ENCODE measurements at places on chromosomes 6 and 20.

GRCh38 chr6:130466748-130467061 is 100.9 kb downstream of the TMEM200A start:
- no peak overlapping the region for H3K4me3 ChIP-seq
- H3K27ac ChIP-seq = no peak overlapping the region
- no peaks in the 10 kb centered on the region for H3K27me3 ChIP-seq
- no peaks in the 10 kb centered on the region for H3K4me1 ChIP-seq

- H3K27me3 ChIP-seq = no peaks in the 10 kb centered on the region
- H3K27ac ChIP-seq = peak overlapping the region; percentile 26
Measured at GRCh38 chr6:71509191-71510005, 220.8 kb downstream of the OGFRL1 start.

GRCh38 chr6:118952683-118953082 is 17.7 kb upstream of the MCM9 start:
- no peak overlapping the region for H3K27ac ChIP-seq
- DNase-seq = no peak
- no peaks in the 10 kb centered on the region for H3K4me1 ChIP-seq
- no peak overlapping the region for H3K4me3 ChIP-seq
- H3K36me3 ChIP-seq = no peaks in the 10 kb centered on the region
- no peaks in the 10 kb centered on the region for H3K27me3 ChIP-seq

DNA sequence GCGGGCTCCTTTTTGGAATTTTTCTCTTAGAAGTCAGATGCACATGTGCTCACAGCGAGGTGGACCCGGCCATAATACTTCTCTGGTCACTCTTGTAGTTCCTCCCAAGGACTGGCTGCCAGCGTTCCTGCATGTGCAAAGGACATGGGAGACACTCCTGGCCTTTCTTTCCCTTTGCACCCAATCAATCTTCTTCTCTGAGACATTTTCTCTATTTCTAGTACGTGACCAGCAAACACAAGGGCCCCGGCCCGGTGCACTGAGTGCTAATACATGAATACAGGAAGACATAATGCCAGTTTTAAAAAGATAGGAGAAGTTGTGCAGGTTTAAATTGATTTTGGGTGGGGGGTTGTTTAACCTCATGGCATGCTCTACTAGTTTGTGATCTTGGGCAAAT is 233.6 kb downstream of the SMOC2 start:
- no peaks in the 10 kb centered on the region for H3K4me1 ChIP-seq
- H3K36me3 ChIP-seq = no peaks in the 10 kb centered on the region
- no peak overlapping the region for H3K4me3 ChIP-seq
- DNase-seq = no peak
- H3K27ac ChIP-seq = no peak overlapping the region
- no peaks in the 10 kb centered on the region for H3K27me3 ChIP-seq

DNA sequence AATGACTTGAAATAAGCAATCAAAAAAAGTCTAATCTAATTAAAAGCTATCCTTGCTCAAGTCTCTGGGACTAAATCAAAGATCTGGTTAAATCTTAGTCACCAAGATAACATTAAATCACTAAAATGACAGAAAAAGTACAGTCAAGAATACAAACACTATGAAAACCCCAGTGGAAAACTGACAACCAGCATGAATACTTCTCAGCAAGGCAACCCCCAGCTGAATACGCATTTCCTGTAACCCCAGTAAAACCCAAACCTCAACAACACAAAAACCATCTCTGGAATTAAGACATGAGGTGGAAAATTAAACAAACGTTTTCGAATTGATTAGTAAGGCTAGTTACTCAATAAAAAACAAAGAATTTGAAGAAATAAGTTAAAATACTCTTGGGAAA is 23.7 kb upstream of the ZC3H12D start:
- H3K4me1 ChIP-seq = no peaks in the 10 kb centered on the region
- DNase-seq = no peak
- H3K27me3 ChIP-seq = no peaks in the 10 kb centered on the region
- H3K27ac ChIP-seq = no peak overlapping the region
- H3K36me3 ChIP-seq = peaks cover 29% of the 10 kb centered on the region

DNA sequence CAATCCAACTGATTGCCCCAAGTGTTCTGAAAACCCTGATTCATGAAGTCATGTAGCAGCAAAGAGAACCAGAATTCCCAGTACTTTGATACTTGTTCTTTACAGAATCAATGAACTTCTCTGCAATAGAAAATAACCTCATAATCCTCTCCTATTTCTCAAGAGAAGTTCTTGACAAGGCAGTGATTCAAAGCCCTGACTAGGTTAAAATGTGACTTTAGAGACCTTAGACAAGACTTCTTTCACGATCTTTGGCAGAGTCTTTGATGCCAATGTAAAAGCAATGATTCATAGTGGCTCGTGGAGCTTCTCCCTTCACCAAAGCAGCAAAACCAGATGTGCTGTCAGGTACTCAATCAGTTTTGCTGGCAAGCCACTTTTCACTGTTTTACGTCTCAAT is 95.2 kb downstream of the CDK19 start:
- H3K27me3 ChIP-seq = no peaks in the 10 kb centered on the region
- DNase-seq = no peak
- H3K4me1 ChIP-seq = no peaks in the 10 kb centered on the region
- H3K27ac ChIP-seq = no peak overlapping the region
- no peak overlapping the region for H3K4me3 ChIP-seq

DNA sequence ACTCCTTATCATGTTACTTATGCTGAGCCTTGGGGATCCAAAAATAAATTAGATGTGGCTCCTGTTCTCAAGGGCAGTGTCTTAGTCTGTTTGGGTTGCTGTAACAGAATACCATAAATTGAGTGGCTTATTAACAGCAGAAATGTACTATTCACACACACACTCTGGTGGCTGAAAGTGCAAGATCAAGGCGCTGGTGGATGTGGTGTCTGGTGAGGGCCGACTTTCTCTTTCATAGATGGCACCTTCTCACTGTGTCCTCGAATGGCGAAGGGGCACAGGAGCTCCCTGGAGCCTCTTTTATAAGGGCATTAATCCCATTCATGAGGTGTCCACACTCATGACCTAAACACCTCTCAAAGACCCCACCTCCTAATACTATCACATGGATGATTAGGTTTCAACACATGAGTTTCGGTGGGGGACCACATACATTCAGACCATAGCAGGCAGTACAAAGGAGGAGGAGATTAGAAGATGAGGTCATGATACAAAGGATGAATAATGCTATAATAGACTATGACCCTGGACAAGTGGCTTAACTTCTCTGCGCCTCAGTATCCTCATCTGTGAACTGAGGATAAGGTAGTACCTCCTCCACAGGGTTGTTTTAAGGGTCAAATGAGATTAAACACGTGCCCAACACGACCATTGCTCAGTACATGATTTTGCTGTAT is 34.1 kb downstream of the RPP40 start:
- no peaks in the 10 kb centered on the region for H3K27me3 ChIP-seq
- H3K4me1 ChIP-seq = peaks cover 19% of the 10 kb centered on the region
- DNase-seq = no peak
- H3K27ac ChIP-seq = no peak overlapping the region

- no peaks in the 10 kb centered on the region for H3K4me1 ChIP-seq
- H3K4me3 ChIP-seq = no peak overlapping the region
- H3K27me3 ChIP-seq = no peaks in the 10 kb centered on the region
- H3K27ac ChIP-seq = no peak overlapping the region
- DNase-seq = no peak
- H3K36me3 ChIP-seq = no peaks in the 10 kb centered on the region
Measured at GRCh38 chr6:132592855-132593254, 3.3 kb upstream of the TAAR5 start.

- H3K4me1 ChIP-seq = no peaks in the 10 kb centered on the region
- no peaks in the 10 kb centered on the region for H3K27me3 ChIP-seq
- H3K36me3 ChIP-seq = no peaks in the 10 kb centered on the region
- DNase-seq = no peak
Measured at GRCh38 chr6:113365191-113365590, 492.0 kb upstream of the MARCKS start.

DNA sequence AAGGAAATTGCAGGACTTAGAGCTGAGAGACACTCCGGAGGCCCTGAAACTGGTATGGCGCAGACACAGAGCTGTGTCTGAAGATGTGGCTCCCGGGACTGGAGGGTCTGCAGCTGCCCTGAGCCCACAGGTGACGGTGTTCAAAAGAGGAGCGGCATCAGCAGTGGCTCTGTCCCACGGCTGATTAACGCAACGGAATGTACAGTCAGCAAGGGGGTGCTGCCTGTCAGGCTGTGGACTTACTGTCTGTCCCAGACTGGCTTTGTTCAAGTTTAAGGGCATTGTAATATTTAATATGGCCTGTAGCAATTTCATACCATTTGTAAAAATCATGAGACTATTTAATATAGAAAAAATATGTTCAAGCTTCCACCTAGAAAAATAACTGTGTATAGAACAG is 228.0 kb upstream of the TAB2 start:
- no peak overlapping the region for H3K27ac ChIP-seq
- no peaks in the 10 kb centered on the region for H3K4me1 ChIP-seq
- no peak for DNase-seq
- H3K27me3 ChIP-seq = peaks cover 9% of the 10 kb centered on the region
- H3K4me3 ChIP-seq = no peak overlapping the region
- H3K36me3 ChIP-seq = no peaks in the 10 kb centered on the region

GRCh38 chr20:34987288-34988190 is 31.9 kb downstream of the MYH7B start:
- H3K4me1 ChIP-seq = peaks cover 6% of the 10 kb centered on the region
- no peak overlapping the region for H3K4me3 ChIP-seq
- no peaks in the 10 kb centered on the region for H3K36me3 ChIP-seq

GRCh38 chr20:38617011-38617829 is 15.6 kb downstream of the ARHGAP40 start:
- H3K4me1 ChIP-seq = no peaks in the 10 kb centered on the region
- H3K27me3 ChIP-seq = peaks cover 42% of the 10 kb centered on the region
- H3K27ac ChIP-seq = no peak overlapping the region
- DNase-seq = no peak

- no peaks in the 10 kb centered on the region for H3K4me1 ChIP-seq
- H3K4me3 ChIP-seq = no peak overlapping the region
- no peak overlapping the region for H3K27ac ChIP-seq
- H3K27me3 ChIP-seq = no peaks in the 10 kb centered on the region
- no peaks in the 10 kb centered on the region for H3K36me3 ChIP-seq
- DNase-seq = no peak
Measured at GRCh38 chr6:119647309-119647708, 297.7 kb upstream of the MAN1A1 start.

DNA sequence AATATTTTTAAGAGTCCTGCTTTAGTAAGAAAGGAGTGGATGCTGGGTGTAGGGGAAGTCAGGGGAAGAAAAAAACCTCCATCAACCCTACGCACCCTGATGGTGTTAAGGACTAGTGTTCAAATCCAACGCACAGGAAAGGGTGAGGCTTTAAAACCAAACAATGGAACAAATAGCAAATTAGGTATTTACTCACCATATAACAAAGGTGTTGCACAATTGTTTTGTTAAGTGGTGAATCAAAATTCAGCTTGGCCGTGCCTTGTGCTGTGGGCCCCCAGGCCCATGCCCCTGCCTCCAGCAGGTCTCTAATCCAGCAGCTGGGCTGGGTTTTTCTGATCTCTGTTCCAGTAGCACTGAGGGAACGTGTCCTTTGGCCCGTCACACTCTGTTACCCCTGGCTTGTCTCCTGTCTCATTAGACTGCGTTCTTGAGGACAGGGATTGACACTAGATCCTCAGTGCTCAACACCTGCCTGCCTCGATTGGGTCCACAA is 11.8 kb downstream of the FAM83D start:
- DNase-seq = no peak
- no peaks in the 10 kb centered on the region for H3K4me1 ChIP-seq
- no peaks in the 10 kb centered on the region for H3K36me3 ChIP-seq
- H3K27ac ChIP-seq = no peak overlapping the region
- H3K27me3 ChIP-seq = no peaks in the 10 kb centered on the region

- H3K36me3 ChIP-seq = peaks cover 14% of the 10 kb centered on the region
- peak overlapping the region; percentile 47 for H3K27ac ChIP-seq
- no peak overlapping the region for H3K4me3 ChIP-seq
- peak; percentile 19 for DNase-seq
- no peaks in the 10 kb centered on the region for H3K27me3 ChIP-seq
- no peaks in the 10 kb centered on the region for H3K4me1 ChIP-seq
Measured at GRCh38 chr20:57662456-57663240, 42.4 kb upstream of the ZBP1 start.

GRCh38 chr20:21456207-21456606 is 57.7 kb downstream of the NKX2-2 start:
- no peaks in the 10 kb centered on the region for H3K27me3 ChIP-seq
- H3K4me1 ChIP-seq = no peaks in the 10 kb centered on the region
- DNase-seq = no peak
- no peaks in the 10 kb centered on the region for H3K36me3 ChIP-seq
- H3K4me3 ChIP-seq = no peak overlapping the region

DNA sequence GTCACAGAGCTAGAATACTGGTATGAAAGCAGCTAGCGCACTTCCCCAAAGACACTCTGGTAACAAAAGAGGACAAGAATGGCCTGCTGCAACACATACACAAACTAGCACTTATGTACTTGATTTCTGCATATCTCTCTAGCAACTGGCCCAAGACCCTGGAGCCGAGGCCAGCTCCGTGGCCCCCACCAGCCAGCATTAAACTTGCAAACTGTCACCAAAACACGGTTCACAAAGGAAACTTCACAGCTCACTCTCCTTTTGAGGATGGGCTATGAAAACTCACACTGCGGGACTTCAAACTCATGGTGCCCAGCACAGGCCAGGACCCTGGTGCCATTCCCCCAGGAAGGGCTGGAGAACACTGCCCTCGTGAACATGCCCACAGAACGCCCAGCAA is 115.9 kb upstream of the RPS6KA2 start:
- no peak for DNase-seq
- H3K27ac ChIP-seq = no peak overlapping the region
- no peaks in the 10 kb centered on the region for H3K36me3 ChIP-seq
- no peaks in the 10 kb centered on the region for H3K4me1 ChIP-seq

GRCh38 chr6:5522147-5522546 is 260.8 kb downstream of the FARS2 start:
- no peaks in the 10 kb centered on the region for H3K27me3 ChIP-seq
- H3K4me1 ChIP-seq = no peaks in the 10 kb centered on the region
- H3K36me3 ChIP-seq = no peaks in the 10 kb centered on the region

GRCh38 chr6:169529931-169530751 is 171.7 kb downstream of the WDR27 start:
- peaks cover 11% of the 10 kb centered on the region for H3K4me1 ChIP-seq
- peak; percentile 47 for DNase-seq
- H3K4me3 ChIP-seq = no peak overlapping the region
- no peaks in the 10 kb centered on the region for H3K36me3 ChIP-seq

Measured in tibial artery (tissue), 4 donors.